ENCODE measurements at places on chromosomes 5 and 9.

DNA sequence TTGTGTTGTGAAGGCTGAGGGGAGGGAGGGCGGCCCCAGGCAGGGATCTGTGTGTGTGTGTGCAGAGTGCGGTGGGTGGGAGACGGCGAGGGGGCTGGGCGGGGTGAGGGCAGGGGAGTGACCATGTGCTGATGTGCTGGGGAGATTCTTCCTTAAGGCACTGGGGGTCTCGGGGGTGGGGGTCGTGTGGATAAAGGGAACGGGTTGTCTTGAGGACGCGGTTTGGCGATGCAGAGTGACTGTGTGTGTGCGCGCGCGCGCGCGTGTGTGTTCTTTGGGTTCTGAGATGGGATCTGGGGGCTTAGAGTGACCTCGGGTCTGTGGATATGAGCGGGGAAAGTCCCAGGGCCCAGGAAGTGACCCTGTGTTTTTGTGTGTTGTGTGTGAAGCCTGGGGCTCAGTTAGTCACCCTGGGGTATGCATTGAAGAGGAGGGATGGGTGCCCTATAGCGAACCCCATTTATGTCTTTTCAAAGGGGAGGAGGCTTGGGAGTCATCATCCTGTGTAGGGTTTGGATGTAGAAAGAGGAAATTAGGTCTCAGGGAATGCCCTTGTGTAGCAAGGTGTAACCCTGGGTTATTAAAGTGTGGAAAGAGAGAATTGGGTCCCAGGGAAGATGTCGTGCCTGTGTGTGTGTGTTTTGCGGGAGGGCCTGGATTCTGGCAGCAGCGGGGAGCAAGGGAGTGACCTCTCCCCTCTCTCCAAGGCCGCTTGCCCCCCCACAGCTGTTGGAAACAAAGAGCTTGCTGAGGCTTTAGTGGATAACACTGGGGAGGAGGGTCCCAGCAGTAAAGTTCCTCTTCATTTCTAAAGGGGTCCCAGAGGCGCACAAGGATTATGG is 1.4 kb downstream of the TMEFF1 start:
- DNase-seq: no peak

DNA sequence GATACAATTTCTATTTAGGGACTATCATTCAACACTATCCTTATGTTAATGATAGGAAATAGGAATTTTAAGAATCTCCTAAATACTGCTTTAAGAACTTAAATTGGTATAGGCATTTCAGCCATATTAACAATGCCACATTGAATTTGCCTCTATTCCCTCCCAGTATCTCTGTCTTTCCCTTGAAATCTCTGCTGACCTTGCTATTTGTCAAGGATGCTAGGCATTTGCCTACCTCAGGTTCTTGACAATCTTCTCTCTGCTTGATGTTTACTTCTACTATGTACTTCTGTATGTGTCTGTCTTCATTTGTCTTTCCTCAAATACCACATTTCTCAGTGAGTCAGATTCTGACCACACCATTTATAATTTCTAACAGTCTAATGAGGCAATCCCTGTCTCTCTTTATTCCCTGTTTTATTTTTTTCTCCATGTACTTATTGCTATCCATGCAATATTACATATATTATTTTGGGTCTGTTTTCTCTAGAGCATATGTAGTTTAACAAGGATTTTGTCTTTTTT is 1461.4 kb upstream of the CDH9 start:
- DNase-seq: no peak

- DNase-seq: no peak
Observed at GRCh38 chr9:4982721-4983482, 2.2 kb upstream of the JAK2 start.

DNA sequence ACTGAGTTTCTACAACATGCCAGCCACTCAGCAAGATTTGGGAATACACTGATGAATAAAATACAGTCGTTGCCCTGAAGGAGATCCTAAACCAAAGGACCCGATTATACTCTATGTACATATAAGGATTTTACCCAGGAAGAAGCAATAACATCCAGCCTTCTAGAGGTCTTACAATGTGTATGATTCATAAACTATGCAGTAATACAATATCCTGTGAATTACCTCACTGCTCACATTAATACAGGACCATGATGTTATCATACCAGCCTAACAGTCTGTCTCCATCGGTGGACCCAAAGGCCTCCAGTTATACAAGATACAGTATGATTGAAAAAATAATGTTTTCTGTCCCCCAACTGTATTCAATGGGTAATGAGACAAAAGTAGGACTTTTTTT is 310.5 kb upstream of the TRPM3 start:
- DNase-seq: no peak

DNA sequence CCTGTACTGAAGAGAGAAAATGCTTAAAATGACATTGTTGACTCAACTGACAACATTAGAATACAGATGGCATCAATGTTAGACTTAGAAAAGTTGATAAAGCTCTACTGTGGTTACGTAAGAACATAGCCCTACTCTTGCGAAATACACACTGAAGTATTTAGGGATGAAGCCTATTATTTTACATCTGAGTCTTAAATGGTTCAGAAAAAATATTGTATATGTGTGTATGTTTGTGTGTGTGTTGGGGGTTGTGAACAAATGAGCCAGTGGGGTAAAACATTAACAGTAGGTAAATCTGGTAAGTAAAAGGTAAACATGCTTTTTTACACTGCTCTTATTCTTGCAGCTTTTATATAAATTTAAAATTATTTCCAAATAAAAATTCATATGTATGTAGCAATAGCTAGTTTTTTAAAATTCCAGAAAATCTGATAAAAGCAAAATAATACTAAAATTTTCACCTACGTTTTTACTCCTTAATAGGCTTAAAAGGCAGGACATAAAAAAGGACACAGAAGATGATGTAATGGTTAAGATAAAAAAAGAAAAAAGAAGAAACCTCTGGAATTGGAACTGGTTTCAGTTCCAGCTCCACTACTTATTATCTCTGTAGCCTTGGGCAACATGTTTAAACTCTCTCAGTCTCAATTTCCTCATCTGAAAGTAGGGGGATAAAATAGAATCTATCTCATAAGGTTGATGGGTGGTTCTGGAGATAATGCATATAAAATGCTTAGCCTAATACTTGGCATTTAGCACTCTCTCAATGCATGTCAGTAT is 44.3 kb downstream of the GARNL3 start:
- DNase-seq: no peak

DNA sequence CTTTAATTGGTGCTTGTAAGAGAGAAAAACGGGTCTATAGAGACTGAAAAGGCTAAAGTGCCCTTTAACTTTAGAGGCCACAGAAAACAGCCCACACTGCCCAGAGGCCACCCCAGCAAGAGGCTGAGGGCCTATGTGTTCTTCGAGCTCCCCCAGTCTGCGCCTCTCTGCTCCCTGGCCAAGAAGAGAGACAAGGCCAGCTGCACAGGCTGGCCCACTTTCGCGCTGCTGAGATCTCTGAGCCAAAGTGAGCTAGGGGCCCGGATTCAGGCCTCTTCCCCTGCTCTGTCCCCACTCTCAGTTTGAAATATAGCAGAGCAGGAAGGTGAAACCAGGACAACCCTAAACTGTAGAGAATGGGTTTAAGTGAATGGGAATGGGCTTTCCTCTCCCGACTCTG is 132.0 kb upstream of the TRIM32 start:
- no peak for DNase-seq

GRCh38 chr5:112691758-112692157 is 45.9 kb upstream of the APC start:
- DNase-seq: peak; percentile 29

DNA sequence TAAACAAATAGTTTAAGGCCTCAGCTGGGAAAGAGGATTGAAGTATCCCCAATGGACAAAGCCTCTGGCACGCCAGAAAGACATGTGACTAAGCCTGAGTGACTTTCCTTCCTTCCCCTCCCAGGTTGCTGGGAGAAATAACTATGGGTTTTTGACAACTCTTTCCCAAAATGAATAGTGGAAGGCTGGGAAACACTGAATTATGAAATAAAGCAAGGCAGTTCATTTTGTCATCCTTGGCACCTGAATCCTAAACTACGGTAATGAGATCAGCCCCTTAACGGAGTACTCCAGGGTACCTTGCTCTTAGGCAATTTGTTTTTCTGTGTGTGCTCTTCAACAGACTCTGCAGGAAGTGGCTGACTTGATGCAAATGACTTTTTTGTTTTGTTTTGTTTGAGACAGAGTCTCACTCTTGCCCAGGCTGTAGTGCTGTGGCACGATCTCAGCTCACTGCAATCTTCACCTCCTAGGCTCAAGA is 75.2 kb downstream of the LMNB1 start:
- no peak for DNase-seq

DNA sequence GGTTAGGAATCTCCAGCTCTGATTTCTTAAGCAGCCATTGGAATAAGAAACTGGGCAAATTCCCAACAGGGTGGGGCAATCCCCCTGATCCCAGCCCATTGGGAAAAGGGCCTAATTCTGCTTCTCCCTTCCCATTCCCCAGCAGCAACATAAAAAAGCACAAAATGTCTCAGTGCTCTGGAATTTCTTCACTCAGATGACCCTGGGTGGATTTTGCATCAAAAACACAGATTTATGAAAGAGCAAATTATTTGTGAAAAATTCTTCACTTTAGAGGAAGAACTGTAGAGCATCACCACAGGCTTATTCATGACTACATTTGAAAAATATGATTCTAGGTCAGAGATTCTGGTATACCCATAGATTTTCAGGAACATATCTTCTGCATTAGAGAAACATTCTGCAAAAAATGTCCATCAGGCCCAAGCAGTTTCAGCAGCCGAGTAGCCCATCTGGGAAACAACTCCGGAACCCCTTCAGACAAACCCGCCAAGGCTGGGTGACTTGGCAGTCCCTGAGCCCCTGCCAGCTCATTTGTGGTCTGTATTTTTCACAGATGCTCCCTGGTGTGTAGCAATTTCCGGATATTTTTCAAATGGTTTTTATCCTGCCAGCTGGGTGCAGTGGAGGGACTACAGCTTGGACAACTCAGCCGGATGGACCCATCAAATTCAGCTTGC is 102.1 kb upstream of the RANBP3L start:
- DNase-seq: no peak

- DNase-seq: no peak
Observed at GRCh38 chr9:26148128-26148527, 469.9 kb upstream of the TUSC1 start.

DNA sequence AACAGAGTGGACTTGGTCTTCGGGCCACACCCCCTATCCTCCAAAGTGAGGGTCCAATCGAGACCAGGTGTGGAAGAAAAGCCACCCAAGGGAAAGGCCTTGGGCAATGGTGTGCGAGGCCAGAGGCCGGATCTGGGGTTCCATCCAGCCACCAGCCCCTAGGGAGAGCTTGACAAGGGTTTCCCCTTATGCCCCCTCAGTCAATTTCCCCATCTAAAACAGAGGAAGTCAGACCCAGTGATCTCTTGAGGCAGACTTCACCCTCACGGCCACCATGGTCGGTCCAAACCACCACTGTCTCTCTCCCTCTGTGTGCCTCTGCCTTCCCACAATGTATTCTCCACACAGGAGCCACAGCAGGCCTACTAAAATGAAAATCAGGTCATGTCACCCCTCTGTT is 82.9 kb downstream of the C5orf15 start:
- no peak for DNase-seq

DNA sequence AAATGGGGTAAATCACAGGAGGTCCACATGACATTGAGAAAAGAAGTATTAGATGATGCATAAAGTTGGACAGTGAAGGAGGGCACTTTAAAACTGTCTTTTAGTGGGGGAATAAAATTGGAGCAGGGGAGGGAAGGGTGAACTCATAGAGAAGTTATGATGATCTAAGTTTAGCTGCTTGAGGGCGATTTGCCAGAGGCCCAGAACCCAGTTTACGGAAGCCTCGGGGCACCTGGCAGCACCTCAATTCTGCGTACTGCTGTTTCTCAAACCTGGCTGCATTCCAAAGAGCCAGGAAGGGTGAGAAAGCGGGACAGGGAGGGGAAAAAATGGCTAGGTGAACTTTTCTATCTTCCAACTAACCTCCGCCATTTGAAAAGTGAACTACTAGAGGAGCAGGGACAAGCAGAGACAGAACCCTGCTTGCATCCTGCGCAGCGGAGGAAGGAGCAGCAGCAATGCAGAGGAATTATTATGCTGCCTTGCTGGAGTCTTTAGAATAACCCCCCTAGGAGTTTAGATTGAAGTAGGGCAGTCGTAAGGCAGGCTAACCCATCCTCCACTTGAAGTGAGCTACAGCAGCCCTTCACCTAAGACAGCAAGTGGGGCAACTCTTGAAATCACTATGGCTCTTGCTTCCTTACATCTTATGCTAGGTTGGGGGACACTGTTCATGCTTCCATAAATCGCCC is 316.8 kb downstream of the BRINP1 start:
- no peak for DNase-seq

- DNase-seq: no peak
Observed at GRCh38 chr5:158908425-158909220, 191.1 kb downstream of the EBF1 start.

DNA sequence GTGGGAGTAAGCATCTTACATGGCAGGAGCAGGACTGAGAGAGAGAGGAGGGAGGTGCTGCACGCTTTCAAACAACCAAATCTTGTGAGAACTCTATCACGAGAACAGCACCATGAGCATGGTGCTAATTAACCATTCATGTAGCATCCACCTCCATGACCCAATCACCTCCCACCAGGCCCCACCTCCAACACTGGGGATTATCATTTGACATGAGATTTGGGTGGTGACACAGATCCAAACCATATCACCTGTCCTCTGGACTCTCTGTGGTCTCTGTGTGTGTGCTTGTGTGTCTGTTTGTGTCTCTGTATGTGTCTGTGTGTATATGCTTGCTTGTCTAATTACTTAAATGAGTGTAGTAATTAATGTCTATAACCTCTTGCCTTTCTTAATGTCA is 31.1 kb downstream of the SEC61B start:
- DNase-seq: no peak

DNA sequence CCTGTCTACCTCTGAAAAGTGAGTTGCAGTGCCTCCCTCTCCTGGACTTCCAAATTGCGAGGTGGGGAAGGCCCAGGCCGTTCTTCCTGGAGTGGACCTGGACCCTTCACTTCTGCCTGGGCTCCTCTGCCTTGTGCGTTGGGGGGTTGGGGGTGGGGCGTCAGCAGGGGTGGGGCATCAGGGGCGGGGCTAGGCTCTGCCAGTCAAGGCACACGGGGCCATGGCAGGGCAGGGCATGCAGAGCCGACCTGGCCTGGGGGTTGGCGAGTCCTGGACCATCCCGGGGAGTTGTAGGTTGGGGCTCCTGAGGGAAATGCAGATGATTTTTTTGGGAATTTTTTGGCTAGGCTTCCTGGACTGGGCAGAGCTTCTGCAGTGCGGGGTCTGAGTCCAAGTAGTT is 87.1 kb downstream of the EHMT1 start:
- DNase-seq: no peak

- DNase-seq: no peak
Observed at GRCh38 chr5:34598177-34598794, 57.8 kb upstream of the RAI14 start.

- DNase-seq: no peak
Observed at GRCh38 chr5:69167493-69167855, 524 bp downstream of the CCNB1 start.

All from NCI-H460 (cell line).